ENCODE measurements at places on chromosomes 2 and 18.

GRCh38 chr2:211114826-211115455, 558.5 kb downstream of the CPS1 start:
- DNase-seq: no peak

DNA sequence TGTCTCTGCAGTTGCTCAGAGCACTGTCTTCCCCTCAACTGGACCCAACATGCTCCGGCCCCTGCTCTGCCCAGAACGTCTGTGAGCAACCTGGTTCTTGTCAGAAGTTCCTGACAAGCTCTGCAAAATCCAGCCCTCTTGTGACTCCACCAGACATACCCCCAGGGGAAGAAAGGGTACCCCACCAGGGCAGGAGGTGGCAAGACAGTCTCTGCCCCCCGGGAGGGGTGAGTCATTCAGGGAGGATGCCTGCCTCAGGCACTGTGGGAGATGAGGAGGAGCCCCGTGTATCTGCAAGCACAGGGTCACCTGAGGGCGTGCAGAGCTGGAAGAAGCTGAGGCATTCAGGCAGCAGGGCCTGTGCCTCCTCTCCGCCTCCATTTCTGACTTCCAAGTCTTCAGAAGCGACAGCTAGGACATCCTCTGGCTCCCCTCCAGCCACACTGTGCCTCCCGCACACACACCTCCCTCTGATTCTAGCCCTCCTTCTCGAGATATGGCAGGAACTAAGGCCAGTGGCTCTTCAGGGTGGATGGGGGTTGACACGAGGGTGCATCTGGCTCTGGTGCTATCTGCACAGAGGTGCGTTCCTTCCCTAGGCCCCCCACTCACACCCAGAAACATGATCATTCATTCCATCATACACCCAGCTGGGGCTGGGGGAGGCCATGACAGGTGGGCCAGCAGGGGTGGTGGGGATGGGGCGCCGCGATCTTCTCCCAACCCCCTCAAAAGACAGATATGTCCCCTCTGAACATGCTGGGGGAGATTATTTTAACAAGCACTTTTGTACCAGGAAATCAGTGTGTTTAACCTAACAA, 222.2 kb downstream of the CYP26B1 start:
- no peak for DNase-seq

- DNase-seq: no peak
These were observed 74.4 kb upstream of the MAP4K4 start for GRCh38 chr2:101623031-101623521.

DNA sequence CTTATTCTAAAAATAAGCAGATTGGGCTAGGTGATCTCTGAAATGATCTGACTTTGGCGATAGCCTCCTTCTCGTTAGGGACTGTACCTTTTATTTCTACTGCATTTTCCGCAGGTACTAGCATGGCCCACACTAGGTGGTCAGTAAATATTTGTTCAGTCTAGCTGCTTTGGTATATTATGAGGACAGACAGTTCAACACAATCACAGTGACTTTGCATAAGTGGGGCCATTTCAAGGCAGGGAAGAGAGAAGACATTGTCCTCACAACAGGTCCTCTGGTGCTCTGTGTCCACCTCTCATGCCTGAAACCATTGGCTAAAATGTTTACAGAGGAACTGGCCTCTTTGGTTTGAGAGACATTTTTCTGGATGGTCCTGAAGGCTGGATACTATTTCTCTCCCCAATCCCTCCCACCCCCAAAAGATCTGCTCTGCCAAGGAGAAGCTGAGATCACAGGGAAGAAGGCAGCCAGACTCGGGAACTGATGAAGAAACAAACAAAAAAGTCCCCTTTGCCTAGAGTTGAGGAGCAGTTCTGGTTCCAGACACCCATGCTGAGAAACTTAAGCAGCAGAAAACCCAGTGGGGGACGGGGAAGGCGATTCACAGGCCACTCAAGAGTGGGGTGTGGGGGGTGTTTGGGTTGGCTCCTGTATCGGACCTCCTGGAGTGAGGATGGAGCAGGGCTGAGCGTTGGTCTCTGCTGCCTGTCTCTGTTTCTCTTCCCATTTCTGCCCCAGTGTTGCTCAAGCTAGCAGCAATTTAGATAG, 2.9 kb upstream of the TNP1 start:
- DNase-seq: peak; percentile 92

DNA sequence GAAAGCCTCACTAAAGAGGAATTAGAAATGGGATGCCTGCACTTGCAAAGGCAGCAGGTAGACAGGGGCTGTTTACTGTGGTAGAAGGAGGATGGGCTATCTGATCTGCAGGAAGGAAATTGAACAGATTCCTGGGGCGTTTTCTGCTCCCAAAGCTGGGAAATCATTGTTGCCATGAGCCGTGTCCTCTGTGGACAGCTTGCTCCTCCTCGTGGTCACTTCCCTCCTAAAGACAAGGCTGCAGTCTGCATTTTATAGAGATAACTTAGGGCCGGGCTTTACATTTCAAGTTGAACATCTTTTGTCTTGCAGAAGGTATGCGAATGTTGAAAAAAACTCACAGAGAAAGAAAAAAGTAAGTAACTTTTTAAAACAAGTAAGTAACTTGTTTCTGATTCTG, 50.9 kb downstream of the DCDC2C start:
- no peak for DNase-seq

DNA sequence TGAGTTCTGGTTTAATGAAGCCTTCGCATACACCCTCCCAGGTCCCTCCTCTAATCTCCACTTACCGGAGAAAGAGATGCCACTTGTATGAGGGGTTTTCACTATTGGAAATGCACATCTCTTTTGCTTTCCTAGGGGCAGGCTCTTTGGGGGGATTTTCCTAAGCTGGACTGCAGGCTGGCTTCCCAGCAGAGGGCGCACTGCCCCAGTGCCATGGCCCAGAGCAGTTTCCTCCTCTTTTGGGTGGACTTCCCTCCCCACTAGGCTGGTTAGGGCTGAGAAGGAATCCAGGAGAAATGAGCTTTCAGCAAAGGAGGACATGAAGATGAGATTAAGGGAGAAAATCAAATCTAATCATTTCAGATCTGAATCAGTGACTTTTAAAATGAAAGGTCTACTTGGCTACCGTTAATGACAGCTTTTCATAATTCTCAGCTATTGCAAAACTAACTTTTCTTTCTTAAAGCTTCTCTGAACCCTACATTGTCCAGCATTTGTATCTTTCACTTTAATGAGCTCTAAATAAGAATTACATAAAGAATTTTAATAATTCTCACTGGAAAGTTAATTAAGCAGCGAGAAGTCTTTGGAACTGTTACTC, 784.1 kb upstream of the FANCL start:
- DNase-seq: peak; percentile 7

DNA sequence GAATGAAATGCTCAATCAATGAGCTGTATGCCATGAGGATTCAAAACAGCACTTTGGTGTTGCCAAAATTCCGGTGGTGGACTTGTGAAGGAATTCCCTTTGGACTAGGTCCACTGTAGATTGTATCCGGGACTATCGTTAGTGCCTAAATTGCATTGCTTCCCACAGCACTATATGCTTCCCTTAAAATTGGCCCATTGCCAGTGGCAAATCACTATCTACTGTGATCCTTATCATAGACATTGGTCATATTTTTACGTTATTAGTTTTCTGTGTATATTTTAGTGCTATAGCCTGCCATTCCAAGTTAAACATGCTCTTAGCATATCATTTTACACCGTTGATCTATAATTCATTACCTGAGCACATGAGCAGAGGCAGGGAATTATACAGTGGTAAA, 1.7 kb downstream of the PJVK start:
- DNase-seq: no peak

GRCh38 chr18:59884351-59884750, 15.4 kb upstream of the PMAIP1 start:
- no peak for DNase-seq

GRCh38 chr18:46067438-46068007, 4.5 kb downstream of the PSTPIP2 start:
- no peak for DNase-seq

DNA sequence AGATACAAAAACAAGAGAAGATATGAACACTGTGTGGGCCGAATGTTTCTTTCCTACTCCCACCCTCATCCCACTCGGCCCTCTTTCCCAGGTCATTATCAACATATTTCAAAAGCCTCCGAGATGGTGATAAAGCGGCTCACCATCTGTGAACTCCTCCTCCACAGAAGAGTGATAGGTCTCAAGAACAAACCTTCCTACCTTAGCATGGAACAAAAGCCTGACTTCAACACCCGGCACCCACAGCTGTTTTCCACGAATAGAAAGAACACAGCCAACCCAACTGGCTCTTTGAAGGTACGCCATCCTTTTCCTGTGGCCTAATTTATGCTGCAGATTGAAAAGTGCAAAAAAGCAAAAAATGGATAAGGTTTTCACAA, 28.8 kb downstream of the BCL2 start:
- DNase-seq: no peak

GRCh38 chr18:35071819-35072247, 30.6 kb downstream of the MAPRE2 start:
- DNase-seq: no peak

DNA sequence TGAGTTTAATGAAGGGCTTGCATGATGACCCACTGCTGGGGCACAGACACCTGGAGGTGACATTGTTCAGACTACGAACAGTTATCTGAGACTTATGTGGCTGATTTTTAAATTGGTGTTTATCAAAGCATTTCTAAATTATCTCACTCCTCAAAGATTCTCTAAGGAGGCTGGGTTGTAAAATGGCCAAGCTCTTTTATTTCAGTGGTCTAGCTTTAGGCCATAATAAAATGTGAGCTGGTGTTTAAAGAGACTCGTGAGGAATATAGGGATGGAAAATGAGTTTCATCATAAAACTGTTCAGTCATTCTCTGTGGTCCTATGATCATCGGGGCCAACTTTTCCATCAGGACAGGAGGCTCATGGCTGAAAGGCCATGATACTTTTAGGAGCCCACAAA, 93.4 kb downstream of the SPP2 start:
- DNase-seq: no peak

- no peak for DNase-seq
These were observed 6.8 kb upstream of the TEX51 start for GRCh38 chr2:126891681-126892500.

GRCh38 chr18:45069546-45069945, 388.9 kb downstream of the SETBP1 start:
- no peak for DNase-seq

- DNase-seq: no peak
These were observed 39.3 kb downstream of the NAPG start for GRCh38 chr18:10564975-10565773.

DNA sequence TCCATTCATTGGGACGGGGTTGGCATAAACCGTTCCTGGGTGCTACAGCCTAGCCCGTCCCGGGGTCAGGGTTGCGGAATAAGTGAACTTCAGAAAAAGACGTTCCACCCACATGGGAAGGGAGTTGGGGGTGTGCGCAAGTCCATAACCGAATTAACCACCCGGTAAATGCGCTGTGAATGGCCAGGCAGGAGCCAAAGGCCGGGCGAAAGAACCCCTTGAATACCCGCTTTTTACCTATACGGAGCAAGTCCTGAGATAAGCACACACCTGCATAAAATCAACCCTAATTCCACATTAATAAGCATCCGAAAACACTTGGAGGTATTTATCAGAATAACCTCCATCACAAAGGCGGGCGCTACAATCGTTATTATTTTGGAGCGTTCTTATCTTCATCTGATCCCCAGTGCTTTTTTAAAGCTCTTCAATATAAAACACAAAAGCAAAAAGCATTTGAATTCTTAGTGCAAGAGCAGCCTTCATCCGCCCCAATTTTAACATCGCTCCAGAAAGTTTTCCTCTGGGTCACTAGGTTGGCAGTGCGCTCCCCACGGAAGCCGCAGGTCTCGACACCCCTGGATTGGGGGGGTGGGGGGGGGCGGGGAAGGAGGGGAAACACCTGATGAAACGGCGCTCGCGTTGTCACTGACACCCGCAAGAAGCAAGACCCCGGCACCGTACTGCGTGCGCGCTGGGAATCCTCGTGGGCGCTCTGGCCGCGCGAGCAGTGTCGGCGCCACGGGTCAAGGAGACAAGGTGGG, 1.2 kb downstream of the SATB2 start:
- no peak for DNase-seq

- DNase-seq: no peak
These were observed 79.7 kb downstream of the GBX2 start for GRCh38 chr2:236088368-236089057.
